ENCODE measurements at places on chromosomes 2 and 18.

- no peak for DNase-seq
Observed at GRCh38 chr2:236646871-236647270, 77.2 kb downstream of the ACKR3 start.

DNA sequence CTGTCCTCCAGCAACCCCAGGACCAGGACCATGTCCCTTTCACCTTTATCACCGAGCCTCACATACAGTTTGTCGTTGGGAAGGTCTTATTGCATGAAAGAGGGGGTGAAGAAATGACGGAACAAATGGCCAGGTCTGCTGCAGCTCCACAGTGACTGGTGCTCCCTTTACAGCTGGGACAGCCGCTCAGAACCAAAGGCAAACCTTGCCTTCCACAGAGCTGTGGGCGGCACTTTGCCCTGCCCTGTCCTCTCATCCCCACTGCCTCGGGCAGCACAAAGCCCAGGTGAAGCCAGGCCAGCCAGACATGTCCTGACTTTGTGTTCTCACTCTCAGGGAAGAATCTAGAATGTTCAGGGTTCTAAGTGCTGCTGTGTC is 961 bp downstream of the GPR55 start:
- no peak for DNase-seq

DNA sequence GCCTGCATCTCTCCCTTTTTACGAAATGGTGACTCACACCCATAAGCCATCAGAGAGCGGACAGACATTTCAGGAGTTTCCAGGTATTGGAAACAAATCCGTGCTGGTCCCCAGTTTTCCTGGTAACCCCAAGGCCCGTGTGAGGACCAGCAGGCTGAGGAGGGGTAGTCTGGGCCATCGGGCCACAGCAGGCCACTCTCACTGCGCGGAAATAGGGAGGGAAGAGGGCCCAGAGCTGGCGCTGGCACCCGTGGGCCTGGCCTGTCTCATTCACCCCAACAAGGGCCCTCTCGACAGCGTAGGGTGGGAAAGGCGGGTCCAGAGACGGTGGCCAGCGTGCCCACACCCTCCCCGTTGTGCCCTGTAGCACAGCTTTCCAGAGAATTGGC is 13.7 kb upstream of the FAHD2A start:
- DNase-seq: no peak

- no peak for DNase-seq
Observed at GRCh38 chr2:121595012-121595891, 54.0 kb downstream of the CLASP1 start.

- no peak for DNase-seq
Observed at GRCh38 chr2:53765767-53766166, 1.8 kb upstream of the CHAC2 start.

DNA sequence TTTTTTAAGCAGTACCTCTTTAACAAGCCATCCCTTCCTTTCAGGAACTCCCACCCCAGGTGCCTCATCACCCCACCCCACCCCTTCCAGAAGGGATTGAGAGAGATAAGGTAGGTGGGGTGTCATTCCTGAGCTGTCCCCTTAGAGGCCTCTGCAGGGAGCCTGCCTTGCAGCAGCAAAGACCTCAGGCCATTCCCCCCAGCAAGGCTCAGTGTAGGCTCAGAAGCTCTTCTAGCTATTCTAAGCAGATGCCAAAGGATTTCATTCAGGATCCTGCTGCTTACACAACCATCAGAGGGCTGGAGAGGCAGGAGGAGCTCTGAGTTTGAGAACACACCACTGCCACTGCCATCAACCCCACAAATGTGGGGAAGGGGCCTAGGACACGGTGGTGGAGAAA is 5.8 kb upstream of the FIGLA start:
- DNase-seq: no peak

GRCh38 chr2:70982971-70983370 is 4.5 kb downstream of the ANKRD53 start:
- no peak for DNase-seq

- DNase-seq: no peak
Observed at GRCh38 chr2:69989441-69990105, 28.1 kb upstream of the ASPRV1 start.

DNA sequence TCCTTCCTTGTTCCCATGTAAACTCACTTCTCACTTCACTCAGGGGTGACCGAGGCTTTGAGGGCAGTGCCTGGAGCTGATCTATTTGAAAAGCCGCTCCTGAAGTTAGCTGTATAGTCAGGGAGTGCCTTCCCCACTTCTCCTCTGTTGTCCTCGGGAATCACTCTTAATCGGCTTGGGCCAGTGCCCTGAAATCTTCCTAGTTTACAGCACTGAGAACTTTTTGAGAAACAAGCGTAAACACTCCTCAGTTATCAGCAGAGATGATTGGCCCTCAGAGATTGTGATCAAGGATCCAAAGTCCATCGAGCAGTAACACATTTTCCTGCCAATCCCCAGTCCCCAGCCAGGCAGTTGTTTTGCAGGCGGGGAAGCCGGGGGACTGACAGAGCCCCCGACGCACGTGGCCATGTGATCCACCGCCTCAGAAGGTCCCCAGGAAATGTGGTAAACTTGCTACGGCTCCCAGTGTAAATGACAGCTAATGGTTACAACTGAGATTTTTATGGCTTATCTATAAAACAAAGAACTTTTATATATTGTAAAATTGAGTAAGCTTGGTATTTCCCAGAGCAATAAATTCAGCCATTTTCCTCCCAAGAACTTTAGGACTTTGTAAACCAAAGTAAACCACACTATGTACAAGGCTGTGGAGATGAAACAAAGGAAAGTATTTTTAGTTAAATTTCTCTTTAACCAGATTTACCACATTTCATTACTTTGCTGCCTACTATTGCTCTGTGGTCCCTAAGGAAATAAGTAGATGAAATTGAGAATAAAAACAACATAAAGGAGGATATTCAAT is 53.5 kb downstream of the C18orf63 start:
- DNase-seq: no peak

- no peak for DNase-seq
Observed at GRCh38 chr2:168526641-168527040, 70.6 kb downstream of the CERS6 start.

GRCh38 chr2:146730882-146731281 is 1113.9 kb upstream of the ACVR2A start:
- no peak for DNase-seq

DNA sequence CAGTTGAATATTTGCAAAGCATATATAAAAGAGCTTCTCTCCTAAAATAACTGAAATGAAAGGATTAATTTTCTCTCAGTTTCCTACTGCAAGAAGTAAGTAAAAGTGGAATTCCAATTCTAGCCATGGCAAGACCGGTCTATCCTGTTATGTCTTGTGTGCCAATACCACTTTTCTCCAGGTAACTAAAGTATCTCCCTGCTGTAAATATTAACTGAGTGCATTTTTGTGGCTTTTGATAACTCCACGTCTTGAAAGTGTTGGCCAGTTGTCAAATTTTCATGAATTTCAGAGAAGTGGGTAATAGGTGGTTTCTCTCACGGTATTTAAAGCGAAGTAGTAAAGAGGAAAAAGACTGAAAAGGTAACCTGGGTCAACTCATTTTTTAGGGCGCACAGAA is 225.9 kb downstream of the NEDD4L start:
- no peak for DNase-seq

DNA sequence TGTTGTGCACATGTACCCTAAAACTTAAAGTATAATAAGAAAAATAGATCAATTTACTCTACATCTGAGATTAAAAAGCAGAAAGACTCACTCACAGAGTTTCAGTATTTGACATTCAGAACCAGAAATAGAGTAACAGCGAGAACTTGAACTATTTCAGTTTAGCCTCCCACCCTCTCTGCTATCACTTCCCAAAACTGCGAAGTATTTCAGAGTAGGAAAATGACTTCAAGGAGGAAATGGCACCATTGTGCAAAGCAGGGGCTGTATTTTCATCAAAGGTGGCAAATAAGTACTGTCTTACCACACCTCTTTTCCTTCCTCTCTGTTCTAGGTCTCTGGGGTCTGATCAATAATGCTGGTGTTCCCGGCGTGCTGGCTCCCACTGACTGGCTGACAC is 13.6 kb downstream of the DHRS9 start:
- no peak for DNase-seq

DNA sequence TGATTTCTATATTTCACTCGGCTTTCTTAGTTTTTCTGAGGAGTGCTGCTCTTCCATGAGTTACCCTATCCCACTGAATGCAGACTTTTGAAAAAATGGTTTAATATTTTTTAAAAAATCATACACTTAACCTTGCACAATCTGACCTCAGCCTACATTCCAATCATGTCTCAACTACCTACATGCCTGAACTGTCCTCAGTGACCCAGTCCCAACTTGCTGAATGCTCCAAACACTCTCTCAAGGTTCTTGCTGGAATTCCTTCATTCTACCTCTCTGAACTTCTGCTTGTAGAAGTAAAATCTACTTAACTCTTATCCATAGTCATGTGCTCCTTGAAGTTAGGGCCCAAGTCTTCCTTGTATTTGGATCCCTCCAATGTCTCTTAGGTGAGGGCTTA is 181.6 kb downstream of the XIRP2 start:
- no peak for DNase-seq

DNA sequence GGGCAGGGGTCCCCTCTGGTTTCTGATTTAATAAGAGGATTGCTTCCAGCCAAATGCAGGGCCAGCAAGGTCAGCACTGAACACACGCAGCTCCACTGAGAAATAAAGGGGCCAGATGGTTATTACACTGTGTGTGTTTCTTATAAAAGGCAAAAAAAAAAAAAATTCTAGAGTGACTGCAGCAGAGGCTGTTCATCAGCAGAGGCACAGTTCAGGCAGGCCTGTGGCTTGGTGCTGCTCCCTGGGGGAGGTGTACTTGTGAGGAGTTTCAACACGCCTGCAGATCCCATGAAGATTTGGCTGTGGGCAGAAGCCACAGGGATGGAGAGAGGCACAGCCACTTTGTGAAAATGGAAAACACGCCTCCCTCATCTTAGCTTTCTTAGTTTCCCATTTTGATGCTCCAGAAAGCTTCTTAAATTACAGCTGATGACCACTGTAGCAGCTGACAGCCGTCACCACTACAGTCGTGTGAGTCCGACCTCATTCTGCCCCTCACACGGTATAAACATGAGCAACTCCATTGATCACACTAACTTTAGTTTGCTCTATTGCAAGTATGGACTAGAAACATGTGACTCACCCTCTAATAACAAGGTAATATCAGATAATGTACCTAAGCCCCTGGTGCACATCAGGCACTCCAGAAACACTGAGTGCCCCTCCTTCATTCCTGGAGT is 726.5 kb upstream of the RAB6C start:
- no peak for DNase-seq

GRCh38 chr2:227322530-227323205 is 2.4 kb upstream of the MFF start:
- DNase-seq: no peak

GRCh38 chr2:18829976-18830375 is 240.6 kb upstream of the NT5C1B start:
- no peak for DNase-seq

- DNase-seq: no peak
Observed at GRCh38 chr2:3251946-3252345, 125.7 kb downstream of the EIPR1 start.

GRCh38 chr18:30999887-31000628 is 42.5 kb downstream of the DSC3 start:
- DNase-seq: no peak

GRCh38 chr2:68282811-68283418 is 30.6 kb upstream of the PPP3R1 start:
- DNase-seq: peak; percentile 46

DNA sequence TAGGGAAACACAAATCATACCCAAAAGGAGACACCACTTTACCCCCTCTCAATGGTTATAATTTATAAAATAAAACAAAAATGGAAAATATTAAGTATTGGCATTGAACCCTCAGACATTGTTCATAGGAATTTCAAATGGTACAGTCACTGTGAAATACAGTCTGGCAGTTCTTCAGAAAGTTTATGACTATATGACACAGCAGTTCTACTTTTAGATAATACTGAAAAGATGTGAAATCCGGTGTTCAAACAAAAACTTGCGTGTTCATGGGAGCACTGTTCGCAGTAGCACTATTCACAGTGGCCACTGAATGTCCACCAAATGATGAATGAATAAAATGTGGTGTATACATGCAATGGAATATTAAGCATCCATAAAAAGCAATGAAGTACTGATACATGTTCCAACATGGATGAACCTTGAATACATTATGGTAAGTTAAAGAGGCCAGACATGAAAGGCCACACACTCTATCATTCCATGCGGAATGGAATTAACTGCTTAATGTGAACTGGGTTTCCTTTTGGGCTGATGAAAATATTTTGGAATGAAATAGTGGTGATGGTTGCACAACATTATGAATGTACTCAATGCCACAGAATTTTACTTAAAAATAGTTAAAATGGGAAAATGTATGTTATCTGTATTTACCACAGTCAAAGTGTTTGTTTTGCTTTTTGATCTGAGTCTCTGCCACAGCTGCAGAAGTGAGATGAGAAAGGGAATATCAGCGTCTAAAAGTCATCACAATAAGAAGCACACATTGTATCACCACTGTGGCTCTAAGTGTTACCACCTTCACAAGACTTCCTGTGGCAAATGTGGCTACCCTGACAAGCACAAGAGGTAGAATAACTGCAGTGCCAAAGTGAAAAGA is 864.6 kb downstream of the SUCLG1 start:
- no peak for DNase-seq

GRCh38 chr18:31801078-31801477 is 40.4 kb upstream of the SLC25A52 start:
- no peak for DNase-seq

- no peak for DNase-seq
Observed at GRCh38 chr2:26461601-26462023, 16.3 kb downstream of the OTOF start.

DNA sequence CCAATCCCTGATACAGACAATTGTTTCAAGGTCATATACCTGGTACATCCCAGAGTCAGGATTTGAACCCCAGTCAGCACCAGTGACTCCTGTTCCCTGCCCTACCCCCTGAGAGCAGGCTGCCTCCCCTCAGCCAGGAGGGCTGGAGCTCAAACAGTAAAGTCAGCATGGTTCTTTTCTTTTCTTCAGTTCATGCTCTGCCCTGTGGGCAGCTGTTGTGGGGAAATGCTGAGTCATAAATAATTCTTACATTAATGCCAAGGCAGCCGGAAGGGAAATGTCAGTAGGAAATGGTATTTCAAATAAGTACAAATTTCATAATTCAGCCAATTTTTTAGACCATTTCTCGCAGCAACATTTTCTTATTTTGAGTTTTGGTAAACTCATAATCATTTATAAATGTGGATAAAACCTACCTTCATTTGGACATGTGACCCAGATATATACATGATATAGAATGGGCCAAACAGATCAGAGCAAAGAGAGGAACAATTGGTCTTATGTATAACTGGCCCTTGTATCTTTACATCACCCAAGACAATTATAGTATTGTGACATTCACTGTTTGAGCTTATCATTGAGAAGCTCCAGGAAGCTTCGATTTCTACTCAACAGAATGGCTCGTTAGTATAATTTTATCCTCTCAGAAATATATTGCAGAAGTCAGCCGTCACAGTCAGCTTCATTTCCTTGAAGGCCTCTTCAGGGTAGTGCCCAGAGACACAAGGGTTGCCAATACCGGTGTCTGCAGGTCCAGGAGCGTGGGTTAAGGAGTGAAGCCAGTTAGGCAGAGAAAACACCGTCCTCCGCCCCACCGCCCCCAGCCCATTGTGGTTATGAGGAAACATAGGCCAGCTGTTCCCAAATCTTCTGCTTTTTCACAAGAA is 28.0 kb upstream of the SCYGR1 start:
- DNase-seq: no peak

- peak; percentile 10 for DNase-seq
Observed at GRCh38 chr2:17754773-17755425, 961 bp downstream of the GEN1 start.

GRCh38 chr2:223815186-223815883 is 22.0 kb downstream of the AP1S3 start:
- DNase-seq: no peak

GRCh38 chr2:232406556-232407310 is at the start of gene ALPG:
Gene ALPG (plus strand): TSS chr2:232406844. CDS start chr2:232406895, 51 bp downstream.
- no peak for DNase-seq

GRCh38 chr2:197011801-197012641 is 85.5 kb upstream of the PGAP1 start:
- peak; percentile 61 for DNase-seq

All from SK-N-DZ (cell line).